Testis (tissue), 5 donors: ENCODE measurements at places on chromosomes 16 and 17.

DNA sequence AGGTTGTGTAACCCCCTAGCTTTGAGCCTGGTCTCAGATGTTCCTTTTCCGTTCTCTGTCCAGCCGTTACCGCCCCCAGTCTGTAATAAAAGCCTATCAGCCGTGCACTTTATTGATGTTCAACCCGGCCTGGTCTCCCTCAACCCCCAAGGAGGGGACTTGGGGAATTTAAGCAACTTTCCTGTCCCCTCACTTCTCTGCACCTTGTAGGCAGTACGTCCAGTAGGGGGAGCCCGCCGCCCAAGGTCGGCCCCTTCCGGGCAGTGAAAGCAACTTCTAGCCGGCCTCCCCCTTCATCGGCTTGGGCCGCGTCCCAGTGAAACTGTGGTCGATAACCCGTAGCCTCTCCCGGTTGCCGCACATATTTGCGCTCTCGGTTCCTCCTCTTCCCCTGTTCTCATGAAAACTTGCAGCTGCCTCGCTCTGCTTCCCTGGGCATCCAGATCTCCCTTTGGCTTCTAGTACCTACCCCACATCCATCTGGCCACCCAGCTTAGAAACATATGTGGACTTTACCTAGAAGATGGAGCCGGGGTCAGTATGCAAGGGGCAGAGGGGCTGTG is 7.9 kb downstream of the PNPO start:
- H3K27ac ChIP-seq, result no peak overlapping the region
- no peaks in the 10 kb centered on the region for H3K27me3 ChIP-seq
- peak; percentile 94 for DNase-seq
- no peaks in the 10 kb centered on the region for H3K36me3 ChIP-seq
- H3K4me3 ChIP-seq, result no peak overlapping the region

DNA sequence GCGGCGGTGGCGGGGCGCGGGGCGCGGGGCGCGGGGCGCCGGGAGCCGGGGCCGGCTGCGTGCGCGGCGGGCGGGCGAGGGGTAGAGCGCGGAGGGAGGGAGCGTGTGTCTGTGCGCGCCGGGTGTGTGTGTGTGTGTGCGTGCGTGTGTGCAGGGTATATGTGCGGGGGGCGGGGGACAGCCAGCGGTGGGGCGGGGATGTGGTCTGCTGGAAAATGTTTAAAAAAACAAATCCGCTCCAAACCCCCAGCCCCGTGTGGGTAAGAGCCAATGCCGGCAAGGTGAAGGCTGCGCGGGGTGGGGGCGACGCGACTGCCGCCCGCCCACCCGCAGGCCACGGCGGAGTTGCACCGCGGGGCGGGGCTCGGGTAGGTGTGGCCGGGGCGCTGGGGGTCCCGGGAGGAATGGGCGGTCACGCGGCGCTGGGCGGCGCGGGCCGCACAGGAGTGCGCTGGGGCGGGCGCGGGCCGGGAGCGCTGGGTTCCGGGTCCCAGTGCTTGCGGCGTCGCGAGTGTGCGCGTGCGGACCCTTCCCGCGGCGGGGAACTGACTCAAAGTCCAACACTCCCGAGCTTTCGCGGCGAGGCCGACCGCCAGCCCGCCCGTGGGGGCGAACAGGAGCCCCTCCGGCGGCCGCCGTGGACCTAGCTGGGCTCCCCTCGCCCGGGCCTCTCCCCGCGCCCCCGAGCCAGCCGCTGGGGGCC is at the start of gene CYGB:
TSS of gene CYGB (minus strand) at position 132 of the 703 bp plus-strand sequence. CDS start 167 bp downstream, outside the sequence.
- peak within 1 kb of the TSS; percentile 52 for H3K4me3 ChIP-seq
- peaks cover 25% of the 10 kb centered on the region for H3K4me1 ChIP-seq
- no peaks in the 10 kb centered on the region for H3K36me3 ChIP-seq

DNA sequence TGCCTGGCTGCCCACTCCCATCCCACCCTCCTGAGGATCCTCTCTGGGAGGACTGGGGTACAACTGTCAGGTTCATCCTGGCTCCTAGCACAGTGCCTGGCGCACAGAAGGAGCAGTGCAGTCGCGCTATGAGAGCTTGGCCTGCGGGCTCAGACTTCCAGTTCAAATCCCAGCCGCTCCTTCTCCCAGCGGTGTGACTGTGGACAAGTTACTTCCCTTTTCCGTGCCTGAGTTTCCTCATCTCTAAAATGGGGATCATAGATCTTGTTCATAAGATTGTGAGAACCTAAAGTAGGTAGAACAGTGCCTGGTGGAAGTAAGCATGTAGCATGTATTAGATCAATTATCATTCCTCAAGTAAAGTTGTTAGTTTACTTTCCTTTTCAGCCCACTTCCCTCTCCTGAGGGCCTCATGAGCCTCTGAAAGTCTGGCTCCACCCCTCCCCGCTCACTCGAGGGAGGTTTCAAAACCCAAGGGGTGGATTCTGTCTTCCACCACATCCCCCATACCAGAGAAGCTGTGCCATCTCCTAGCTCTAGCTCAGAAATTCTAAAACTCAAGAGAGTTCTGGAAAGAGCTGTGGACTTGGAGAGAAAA is 19.9 kb upstream of the COL1A1 start:
- peak overlapping the region; percentile 7 for H3K4me3 ChIP-seq
- no peaks in the 10 kb centered on the region for H3K27me3 ChIP-seq
- H3K27ac ChIP-seq, result peak overlapping the region; percentile 19
- peaks cover 24% of the 10 kb centered on the region for H3K4me1 ChIP-seq
- H3K36me3 ChIP-seq, result no peaks in the 10 kb centered on the region

DNA sequence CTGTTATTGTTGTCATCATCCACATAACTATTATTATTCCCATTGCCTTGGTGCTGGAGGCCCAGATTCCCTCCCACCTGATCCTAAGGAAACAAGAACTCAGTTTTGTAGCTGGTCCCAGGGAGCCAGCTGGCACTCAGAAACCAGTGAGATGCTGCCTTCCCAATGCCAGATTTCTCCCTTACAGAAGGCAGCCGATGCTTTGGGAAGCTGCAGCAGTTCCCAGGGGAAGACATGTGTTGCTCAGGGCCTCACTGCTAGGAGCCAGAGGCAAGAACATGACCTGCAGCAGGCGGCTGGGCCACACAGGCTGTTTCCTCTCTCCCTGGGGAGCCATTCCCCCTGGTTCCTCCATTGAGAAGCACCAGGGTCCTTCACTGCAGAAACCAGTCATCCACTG is 59.9 kb upstream of the GRIN2A start:
- H3K4me3 ChIP-seq, result no peak overlapping the region
- no peak overlapping the region for H3K27ac ChIP-seq
- no peaks in the 10 kb centered on the region for H3K27me3 ChIP-seq
- no peaks in the 10 kb centered on the region for H3K36me3 ChIP-seq

DNA sequence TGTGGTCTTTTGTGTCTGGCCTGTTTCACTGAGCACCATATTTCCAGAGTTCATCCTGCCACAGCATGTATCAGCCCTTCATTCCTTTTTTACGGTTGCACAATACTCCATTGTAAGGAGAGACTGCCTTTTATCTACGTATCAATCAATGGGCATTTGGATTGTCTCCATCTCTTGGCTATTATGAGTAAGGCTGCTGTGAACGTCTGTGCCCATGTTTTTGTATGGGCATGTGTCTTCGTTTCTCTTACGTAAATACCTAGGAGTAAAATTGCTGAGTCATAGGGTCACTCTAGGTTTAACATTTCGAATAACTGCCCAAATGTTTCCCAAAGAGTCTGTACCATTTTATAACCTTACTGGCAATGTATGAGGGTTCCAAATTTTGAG is 202.8 kb upstream of the FOXF1 start:
- H3K4me3 ChIP-seq, result no peak overlapping the region
- no peak overlapping the region for H3K27ac ChIP-seq
- H3K36me3 ChIP-seq, result no peaks in the 10 kb centered on the region
- H3K27me3 ChIP-seq, result no peaks in the 10 kb centered on the region
- DNase-seq, result no peak

DNA sequence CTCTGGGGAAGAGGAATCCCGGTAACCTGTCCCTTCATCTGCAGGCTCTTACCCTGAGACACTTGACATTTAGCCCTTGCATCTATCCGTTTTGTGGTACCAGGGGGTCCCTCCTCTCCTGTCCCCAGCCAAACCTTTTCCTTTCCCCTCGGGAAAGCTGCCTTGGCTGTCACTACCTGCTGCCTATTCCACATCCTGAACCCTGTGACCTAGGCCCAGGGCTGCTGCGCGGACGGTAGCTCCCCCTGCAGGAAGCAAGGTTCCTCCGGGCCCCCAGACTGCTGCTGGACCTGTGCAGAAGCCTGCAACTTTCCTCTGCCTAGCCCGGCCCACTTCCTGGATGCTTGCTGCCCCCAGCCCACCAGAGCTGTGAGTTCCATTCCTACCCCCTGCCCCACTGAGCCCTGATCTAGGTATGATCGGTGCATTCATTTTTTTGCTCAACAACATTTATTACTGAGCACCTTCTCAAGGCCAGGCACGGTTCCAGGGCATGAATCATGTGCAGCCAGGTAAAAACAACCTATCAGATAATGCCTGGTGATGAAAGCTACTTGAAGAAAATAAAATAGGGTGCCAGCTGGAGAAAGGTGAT is 10.5 kb upstream of the ALDOA start:
- H3K36me3 ChIP-seq, result no peaks in the 10 kb centered on the region
- peaks cover 7% of the 10 kb centered on the region for H3K4me1 ChIP-seq
- H3K27me3 ChIP-seq, result no peaks in the 10 kb centered on the region
- DNase-seq, result peak; percentile 54
- no peak overlapping the region for H3K27ac ChIP-seq

DNA sequence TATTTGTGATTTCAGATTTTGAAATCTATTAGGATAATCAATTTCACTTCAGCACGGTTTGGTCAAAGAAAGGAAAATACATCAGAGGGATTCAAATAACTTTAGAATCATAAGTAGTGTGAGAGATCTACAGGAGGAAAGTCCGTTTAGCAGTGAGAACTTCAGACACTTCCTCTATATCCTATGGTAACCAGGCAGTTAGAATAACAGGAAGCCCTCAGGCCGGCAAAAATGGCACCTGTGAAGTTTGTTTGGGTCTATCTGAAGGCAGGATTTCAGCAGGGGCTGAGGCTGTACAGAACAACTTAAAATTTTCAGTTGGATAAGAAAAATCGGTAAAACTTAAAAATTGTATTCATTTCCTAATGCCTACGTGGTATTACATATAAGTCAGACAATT is 24.9 kb downstream of the KCNJ16 start:
- H3K4me3 ChIP-seq, result no peak overlapping the region
- H3K27me3 ChIP-seq, result no peaks in the 10 kb centered on the region
- H3K4me1 ChIP-seq, result no peaks in the 10 kb centered on the region
- no peaks in the 10 kb centered on the region for H3K36me3 ChIP-seq
- no peak overlapping the region for H3K27ac ChIP-seq

- no peak for DNase-seq
- H3K4me3 ChIP-seq, result no peak overlapping the region
- no peak overlapping the region for H3K27ac ChIP-seq
- no peaks in the 10 kb centered on the region for H3K27me3 ChIP-seq
- H3K36me3 ChIP-seq, result no peaks in the 10 kb centered on the region
Observed at GRCh38 chr17:3885271-3885670, 7.6 kb downstream of the CAMKK1 start.

DNA sequence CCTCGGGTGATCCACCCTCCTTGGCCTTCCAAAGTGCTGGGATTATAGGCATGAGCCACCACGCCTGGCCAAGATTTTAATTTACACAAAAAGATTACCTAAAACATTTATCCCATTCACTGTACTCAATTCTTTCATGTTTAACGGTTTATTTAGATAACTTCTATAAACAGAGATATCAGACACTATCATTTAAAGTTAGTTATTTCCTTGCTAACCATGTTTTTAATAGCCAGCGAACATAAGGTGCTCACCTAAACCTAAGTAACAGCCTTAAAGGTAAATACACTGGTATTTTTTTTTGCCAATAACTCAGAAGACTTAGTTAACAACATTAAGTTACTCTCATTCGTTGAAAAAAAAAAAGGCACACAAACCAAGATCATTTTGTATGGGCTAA is 82.0 kb upstream of the C17orf78 start:
- no peaks in the 10 kb centered on the region for H3K27me3 ChIP-seq
- no peak overlapping the region for H3K27ac ChIP-seq

DNA sequence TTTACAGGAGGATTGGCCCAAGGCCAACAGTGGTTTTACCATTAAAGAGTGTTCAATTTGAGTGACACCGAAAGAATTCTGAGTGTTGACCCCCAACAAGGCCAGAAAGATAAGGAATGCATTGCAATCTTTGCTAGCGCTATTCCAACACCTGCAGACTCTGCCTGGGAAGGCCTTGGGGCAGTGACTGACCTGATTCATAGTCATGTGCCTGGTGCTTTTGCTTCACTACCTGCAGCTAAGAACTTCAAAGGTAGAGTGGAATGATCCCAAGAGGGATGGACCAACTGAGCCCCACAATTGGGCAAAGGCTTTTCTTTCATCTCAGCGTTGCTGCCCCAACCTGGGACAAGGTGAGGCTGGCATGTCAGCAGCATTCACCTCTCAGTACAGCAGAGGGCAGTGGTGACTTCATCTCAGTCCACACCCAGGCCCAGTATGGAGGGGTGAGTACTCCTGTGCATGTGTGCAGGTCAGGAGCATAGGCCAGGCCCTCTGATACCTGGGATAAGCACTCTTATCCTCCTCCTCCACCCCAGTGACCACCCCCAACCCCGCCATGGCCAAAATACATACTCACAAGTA is 149.6 kb upstream of the GNAO1 start:
- H3K36me3 ChIP-seq, result no peaks in the 10 kb centered on the region
- no peak overlapping the region for H3K4me3 ChIP-seq
- H3K27me3 ChIP-seq, result no peaks in the 10 kb centered on the region
- H3K4me1 ChIP-seq, result no peaks in the 10 kb centered on the region
- H3K27ac ChIP-seq, result no peak overlapping the region
- DNase-seq, result peak; percentile 52

DNA sequence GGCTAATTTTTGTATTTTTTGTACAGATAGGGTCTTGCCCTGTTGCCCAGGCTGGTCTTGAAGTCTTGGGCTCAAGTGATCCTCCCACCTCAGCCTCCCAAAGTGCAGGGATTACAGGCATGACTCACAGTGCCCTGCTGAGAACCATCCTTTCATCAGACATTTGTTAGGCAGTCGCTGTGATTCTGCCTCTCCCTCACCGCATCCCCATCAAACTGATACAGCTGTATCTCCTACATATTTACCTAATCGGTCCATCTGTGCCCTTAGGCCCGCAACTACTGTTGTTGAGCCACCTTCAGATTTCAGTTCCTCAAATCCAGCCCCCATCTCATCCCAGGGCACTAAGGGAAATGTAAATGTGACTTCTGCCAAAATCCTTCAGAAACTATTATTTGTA is 2.0 kb upstream of the SLC43A2 start:
- peaks cover 31% of the 10 kb centered on the region for H3K4me1 ChIP-seq
- no peak for DNase-seq
- H3K4me3 ChIP-seq, result no peak overlapping the region
- H3K27ac ChIP-seq, result no peak overlapping the region
- H3K36me3 ChIP-seq, result no peaks in the 10 kb centered on the region

- no peaks in the 10 kb centered on the region for H3K27me3 ChIP-seq
- no peak overlapping the region for H3K4me3 ChIP-seq
- no peak overlapping the region for H3K27ac ChIP-seq
- no peaks in the 10 kb centered on the region for H3K4me1 ChIP-seq
Observed at GRCh38 chr17:14149751-14150150, 80.4 kb downstream of the COX10 start.

- peaks cover 27% of the 10 kb centered on the region for H3K4me1 ChIP-seq
- peak overlapping the region; percentile 13 for H3K27ac ChIP-seq
- no peaks in the 10 kb centered on the region for H3K27me3 ChIP-seq
Observed at GRCh38 chr17:38324772-38325171, 19.0 kb downstream of the GPR179 start.
